Stimulated activated CD4-positive, alpha-beta T cell treated with anti-CD3 and anti-CD28 coated beads, TNF-alpha, amount 100 ng/mL, for 4 hours (primary cell): ENCODE measurements at places on chromosomes 2 and 18.

DNA sequence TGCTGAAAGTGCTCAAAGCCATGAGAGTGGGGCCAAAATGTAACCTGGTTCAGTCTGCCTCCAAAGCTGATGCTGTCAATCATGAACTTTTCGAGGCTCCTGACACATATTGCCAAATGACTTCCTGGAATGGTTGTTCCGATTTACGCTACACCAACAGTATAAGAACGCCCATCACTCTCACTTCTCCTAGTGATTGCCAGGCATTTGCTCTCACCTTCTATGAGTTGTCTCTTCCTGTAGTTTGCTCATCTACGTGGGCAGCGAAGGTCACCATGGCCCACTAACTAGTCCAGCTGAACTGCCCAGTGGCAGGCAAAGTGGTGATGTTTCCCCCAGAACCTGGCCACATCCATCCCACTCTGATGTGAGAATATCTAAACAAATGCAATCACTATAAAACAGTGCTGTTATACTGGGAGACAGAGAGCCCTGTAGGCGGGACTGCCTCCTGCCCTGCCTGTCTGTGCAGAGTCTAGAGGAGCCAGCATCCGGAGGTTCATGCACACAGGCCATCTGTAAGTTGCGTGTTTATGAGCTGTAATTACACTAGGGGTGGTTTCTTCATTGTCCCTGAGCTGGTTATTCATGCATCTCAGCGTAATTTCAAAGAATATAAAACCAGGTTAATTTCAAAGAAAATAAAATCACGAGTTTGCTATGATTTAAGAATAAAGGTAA, 8.8 kb upstream of the CABLES1 start:
- DNase-seq = no peak

DNA sequence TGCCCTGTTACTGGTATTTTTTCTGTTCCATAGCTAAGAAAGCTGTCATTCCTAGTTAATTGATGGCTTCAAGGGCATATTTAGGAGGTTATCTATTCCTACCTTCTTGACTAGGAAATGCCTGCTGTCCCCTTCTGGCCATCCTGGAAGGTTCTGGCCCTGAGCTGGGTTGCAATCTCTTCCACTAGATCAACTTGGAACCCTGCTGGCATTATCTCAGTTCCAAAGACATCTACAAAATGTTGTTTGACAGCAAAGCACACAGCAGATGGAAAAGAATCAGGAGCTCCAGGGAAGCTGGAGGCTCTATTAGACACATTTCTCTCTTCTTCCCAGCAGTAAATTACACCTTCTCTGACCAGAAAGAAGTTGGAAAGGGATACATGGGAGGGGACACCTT, 192.1 kb downstream of the ARHGAP28 start:
- no peak for DNase-seq

- DNase-seq = no peak
Measured at GRCh38 chr2:56713978-56714377, 530.2 kb downstream of the CCDC85A start.

DNA sequence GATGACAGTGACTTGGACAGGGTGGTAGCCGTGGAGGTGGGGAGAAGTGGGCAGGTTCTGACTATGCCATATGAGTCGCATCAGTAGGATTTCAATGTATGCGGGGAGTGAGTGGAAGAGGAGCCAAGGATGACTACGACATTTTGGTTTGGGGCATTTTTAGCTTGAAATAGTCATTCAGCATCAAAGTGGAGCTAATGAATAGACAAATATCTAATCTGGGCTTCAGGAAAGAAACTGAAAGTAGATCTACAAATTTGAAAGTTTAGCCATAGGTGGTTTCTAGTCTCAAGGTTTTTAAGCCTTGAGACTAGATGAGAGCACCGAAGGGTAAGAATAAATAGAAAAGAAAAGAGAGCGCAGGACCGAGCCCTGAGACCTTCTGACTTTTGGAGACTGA, 58.3 kb downstream of the FEZ2 start:
- no peak for DNase-seq

DNA sequence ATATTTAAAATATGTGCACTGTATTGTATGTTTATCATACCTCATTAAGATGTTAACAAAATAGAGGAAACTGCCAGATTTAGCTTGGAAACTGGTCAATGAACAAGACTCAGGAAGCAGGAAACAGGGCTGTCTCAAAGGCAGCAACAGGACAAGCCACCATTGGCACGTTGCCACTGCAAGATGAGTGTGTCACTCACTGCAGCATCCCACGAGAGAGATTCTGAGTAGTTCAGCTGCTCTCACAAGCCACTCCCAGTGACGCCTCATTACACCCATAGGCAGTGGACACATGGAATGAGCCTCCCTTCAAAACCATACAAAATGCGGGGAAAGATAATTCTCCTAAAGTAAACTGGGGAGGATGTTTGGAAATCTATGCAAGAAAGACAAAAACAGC, 181.9 kb upstream of the DLGAP1 start:
- no peak for DNase-seq

DNA sequence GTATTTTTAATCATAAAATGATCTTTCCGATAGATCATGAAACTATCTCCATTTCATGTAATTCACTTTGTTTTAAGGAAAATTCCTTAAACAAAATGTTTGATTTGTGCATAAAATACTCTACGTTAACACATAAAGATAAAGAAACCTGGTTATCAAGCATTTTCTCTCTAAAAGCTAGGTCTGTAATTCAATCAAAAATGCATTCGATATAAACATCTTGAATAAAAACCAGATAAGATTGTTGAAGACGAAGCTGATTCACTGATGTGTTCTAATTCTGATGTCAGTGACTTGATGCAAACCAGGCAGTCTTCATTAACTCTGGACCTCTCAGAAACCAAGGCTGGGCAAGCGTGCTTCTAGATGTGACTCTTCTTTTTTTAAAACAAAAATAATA, 245.2 kb downstream of the CTNNA2 start:
- DNase-seq = no peak

DNA sequence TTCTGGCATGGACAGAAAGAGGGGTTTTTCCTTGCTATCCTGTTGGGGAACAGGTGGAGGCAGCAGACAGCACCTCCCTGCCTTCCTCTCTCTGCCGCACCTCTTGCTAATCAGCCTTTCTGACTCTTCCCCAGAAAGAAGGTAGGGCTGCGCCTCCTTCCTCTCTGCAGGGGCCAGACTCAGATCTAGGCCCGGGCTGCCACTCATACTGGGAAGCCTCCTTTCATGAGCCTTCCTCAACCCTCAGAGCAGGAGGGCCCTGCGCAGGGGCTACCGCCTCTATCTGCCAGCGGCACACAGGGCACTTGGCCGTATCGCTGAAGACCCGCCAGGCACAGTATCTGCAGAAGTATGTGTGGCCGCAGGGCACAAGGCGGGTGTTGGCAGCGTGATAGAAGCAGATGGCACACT, 7.1 kb downstream of the NEURL3 start:
- no peak for DNase-seq

DNA sequence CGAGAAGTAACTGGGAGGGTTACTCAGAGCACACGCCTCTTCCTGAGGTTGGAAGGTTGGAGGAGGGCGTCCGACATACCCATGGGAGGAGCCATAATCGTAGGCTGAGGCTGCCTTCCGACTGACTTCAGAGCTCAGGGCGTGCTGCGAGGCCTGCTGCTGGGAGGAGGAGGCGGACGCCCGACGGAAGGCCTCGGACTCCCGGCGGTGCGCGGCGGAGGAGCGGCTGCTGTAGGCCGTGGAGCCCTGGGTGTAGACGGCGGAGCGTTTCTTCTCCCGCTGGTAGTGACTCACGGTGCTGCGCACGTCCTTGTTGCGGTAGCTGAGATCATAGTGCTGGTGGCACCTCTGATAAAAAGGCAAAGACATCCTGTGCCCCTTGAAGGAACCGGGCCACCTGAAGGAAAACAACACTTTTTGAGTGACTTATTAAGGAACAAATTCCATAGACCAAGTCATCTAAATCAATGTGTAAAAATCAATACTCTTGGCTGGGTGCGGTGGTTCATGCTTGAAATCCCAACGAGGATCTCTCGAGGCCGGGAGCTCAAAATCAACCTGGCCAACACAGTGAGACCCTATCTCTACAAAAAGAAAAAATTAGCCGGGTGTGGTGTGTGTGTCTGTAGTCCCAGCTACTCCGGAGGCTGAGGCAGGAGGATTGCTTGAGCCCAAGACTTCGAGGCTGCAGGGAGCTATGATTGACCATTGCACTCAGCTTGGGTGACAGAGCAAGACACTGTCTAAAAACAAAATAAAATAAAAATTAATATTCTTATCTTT, 4.7 kb downstream of the MYOM1 start:
- DNase-seq = no peak

DNA sequence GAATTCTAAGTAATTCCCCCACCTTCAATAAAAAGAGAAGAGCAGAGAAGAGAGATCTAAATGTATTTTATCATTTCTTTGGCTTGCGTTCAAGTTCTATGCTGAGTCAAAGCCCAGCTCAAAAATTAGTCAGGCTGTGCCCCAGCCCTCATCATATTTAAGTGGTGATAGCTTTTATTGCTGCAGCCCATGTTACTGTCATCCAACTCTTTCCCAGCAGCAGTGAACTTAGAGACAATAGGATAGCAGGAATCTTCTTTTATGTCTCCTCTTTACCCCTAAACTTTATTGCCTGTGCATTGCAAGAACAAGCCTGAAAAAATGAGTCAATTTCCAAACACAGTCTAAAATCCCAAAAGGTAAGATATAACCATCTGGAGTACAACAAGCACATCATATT, 1599.3 kb upstream of the PIK3C3 start:
- DNase-seq = no peak

GRCh38 chr2:147348931-147349555, 495.8 kb upstream of the ACVR2A start:
- DNase-seq = no peak

- no peak for DNase-seq
Measured at GRCh38 chr2:96510931-96511595, 5.9 kb upstream of the NEURL3 start.

DNA sequence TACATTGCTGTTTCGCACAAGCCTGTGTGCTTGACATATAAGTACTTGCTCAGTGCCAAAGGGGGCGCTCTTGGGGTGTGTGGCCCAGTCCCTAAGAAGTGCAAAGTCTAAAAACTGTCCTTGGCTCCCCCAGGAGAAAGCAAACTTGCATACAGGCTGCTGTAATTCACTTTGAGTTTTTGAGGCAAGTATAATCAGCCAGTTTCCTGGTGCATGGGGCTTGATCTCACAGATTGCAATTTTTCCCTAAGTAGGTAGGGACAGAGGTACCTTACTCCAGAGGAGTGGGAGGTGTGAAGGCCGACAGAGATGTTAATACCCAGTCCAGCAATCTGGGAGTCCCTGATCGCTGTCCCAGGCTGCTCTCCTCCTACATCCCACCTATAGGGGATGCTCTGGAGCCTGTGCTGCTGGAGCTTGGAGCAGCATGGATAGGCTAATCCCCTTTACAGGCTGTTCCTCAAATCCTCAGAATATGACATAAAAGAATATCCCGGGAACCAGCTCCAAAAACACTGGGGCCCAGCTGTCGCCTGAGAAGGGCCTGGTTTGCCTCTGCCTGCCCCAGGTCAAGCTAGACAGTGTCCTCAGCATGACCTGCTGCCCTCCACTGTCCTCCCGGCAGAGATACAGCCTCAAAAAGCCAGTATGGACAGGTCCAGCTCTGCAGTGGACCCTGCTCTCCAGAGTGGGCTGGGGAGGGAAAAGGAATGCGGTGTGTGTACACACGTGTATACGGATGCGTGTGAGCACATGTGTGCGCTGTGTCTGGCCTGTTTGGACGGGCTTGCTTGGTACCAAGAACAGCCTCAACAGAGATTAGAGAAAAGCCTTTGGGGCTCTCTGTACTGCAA, 136.5 kb upstream of the HAAO start:
- no peak for DNase-seq

DNA sequence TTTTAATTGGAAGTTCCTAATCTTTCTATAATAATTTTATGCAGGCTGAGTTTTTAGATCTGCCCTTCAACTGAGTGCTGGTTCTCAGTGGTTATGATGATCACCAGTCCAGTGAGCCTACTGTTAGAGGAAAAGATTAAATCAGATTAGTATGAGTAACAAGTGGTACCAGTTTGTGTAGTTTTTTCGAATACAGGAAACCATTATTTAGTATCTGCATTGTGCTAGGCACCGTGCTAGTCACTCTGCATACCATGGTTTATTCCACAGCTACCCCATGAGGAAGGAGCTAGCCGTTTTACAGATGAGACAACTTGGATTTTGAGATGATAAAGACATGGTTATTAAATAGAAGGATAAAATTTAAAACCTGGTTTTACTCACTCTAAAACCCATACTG, 6.1 kb downstream of the PSMD1 start:
- no peak for DNase-seq

DNA sequence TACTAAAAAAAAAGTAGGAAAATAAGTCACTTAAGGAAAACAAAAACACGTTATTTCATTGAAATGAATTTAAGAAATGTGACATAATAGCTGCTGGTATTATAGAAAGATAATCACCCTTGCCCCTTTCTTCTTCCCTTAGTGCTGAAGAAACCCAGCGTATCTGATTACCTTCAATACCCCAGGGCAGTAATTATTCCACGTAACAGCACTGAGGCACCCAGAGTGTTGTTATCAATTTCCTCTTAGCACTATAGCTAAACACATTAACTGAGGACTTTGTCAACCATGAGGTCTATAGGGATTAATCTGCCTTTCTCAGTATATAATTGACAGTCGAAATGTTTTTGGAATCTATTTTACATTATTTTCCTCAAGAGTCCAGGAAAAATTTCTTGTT, 180.0 kb upstream of the NXPH2 start:
- DNase-seq = no peak

GRCh38 chr2:127573298-127573697, 37.8 kb downstream of the MYO7B start:
- no peak for DNase-seq

DNA sequence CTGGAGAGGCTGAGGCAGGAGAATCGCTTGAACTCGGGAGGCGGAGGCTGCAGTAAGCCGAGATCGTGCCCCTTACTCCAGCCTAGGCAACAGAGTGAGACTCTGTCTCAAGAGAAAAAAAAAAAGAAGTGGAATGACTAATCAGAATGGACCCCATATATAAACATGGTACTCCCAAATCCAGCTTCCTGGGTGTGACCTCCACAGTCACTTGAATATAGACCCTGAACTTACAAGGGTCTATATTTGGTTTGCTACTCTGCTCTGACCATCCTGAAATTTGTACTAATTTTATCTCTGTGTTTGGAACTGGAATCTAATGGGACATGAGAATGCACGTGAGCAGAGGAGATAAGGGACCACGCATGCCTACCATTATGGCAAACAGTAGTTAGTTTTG, 275.0 kb downstream of the TNS1 start:
- no peak for DNase-seq

DNA sequence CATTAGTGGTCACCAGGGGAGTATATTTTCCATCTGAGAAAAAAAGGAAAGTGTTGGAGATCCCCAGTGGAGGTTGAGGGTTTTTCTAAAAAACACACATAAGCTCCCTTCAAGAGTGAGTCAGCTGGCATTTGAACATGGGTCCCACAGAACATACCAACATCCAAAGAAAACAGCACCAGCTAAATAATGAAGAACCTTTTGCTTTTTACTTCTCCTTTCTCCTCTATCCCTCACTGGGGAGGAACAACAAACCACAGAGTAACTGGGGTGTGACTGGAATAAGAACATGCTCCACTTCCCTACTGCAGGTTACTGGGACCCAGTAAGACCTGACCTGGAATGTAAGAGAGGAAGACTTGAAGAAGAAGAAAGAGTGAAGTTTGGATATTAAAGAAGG, 56.5 kb upstream of the RAPH1 start:
- DNase-seq = no peak

GRCh38 chr2:46545015-46545839, 65.9 kb downstream of the TMEM247 start:
- DNase-seq = no peak
